Activated CD4-positive, CD25-positive, alpha-beta regulatory T cell (primary cell): ENCODE measurements at places on chromosomes 7 and 10.

DNA sequence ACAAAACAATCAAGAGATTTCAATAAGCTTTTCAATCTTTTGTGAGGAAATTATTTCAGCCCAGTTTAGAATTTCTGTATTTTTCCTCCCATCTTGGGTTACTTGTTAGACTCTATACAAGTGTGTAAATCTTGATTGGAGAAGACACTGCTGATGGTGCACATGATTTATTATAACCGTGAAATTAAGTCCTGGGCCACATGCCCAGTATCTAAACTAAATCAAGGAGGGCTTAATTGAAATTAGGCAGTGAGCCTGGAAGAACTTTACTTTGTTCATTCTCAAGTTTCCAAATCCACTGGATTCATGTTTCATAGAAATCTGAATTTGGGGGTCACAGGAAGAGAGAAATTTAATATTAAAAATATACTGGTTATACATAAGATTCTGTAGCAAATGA lies 44.5 kb downstream of the CSTF2T start:
- DNase-seq = no peak

GRCh38 chr7:99720800-99721595 lies 14.0 kb downstream of the CYP3A7 start:
- no peak for DNase-seq

DNA sequence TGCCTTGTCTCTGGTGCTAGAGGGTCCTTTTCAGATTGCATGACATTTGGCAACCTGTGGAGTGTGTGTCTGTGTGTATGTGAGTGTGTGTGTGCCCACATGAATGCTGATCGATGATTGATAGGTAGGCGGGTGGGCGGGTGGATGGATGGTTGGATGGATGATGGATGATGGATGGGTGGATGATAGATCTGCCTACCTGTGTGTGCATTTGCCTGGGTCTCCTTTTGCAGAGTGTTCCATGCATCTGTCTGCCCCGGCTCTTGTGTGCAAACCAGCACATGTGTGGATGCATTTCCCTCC lies 99.8 kb downstream of the RGS10 start:
- no peak for DNase-seq

DNA sequence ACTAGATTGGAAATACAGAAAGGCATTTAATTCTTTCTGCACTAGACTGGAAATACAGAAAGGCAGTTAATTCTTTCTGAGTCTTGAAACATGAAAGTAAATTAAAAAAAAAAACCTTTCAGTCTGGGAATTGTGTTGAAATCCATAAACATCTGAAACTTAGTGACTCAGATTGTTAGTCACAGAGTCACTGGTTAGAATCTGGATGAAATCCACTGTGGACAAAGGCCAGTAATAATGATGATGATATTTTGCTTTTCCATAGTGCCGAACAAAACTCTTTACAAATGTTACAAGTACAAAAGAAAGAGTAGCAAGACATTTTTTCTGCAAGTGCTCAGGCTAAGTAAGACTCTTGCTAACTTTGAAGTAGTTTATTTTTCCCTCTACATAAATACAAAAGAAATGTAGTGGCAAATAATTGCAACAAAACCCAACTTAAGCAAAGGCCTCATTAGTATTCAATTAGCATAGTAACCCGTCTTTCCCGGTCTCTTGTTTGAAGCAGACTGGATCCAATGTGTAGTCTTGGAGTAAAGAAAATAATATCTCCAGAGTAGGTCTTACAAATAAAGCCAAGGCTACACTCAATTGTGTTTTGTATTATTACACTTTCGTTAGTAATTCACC lies 5.8 kb upstream of the PRTFDC1 start:
- DNase-seq = no peak

DNA sequence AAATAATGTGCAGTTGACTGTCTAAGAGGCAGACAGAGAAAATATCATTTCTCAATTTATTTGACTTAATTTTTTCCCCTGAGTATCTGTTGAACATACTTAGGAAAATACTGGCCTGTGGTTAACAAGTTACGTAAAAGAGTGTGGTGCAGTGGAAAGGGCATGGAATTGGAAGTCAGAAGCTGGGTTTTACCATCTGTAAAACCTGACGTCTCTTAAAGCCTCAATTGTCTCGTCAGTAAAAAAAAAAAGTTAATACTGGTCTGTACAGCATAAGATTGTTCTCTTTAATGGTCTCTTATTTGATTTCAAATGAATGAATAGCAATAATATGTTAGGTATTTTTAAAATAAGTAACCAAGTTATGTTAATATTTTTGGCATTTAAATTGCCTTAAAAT lies 67.8 kb downstream of the PHTF2 start:
- no peak for DNase-seq

DNA sequence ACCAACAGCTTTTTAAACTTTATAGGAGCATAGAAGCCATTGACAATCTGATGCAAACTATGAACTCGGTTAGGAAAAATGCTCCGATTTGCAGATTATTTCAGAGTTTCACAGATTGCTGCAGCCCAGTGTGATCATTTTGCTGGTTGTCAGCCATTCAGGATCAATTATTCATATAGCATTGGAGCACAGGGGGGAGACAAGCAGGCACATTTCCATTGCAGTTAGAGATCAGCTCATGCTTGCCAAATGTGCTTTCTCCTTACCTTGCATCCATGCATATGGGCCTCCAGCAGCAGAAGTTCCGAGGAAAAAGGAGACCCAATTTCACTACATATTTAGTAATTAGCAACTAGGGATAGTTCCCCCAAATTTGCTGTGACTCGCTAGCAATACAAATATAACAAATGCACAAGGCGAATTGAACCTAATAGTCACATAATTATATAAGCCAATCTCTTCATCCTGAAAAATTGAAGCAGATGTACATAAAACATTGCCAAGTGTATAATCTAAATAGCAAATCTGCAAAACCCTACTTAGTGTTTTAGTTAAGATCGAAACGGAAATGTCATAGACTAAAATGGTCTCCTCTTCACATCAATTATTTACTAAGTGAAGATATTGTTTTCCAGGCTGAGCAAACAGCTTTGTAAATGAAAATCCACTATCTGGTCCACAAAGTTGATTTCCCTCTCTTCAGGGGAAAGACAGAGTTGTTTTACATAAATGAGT lies 49.5 kb upstream of the RSU1 start:
- no peak for DNase-seq

GRCh38 chr10:132063432-132063831 lies 2.3 kb upstream of the JAKMIP3 start:
- DNase-seq = no peak

DNA sequence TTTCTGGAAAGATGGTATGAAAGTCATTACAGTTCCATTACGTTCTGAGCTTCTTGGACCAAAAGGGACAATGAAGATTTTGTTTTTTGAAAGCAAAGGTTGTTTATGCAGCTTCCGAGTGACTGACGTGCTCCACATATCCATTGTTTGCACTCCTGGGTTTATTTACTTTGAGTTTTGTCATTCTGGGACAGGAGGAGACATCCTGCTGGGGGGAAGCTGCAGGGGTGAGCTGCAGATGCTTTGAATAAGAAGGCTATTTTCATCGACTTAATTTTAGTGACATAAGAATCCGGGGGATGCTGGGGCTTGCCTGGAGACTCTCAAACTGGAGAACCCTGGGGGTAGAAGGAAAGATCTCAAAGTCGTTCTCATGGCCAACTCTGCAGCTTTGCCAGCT lies 12.7 kb upstream of the SFMBT2 start:
- DNase-seq = no peak

DNA sequence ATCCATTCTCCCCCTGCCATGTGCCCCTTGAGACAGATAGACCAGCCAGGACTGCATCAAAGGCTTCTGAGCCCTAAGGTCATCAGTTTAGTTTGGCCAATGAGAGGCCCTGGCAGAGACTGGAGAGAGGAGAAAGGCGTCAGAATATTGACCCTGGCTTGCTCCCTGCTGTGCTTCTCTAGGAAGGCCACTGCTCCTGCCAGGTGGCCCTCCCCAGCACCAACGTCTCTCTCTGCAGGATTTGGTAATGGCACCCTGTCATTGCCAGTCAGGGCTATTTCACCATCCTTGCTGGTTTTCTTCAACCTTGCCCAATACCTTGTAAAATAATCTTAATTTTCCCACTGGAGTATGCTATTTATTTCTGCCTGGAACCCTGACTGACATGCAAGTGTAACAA lies 38.8 kb upstream of the ZRANB1 start:
- no peak for DNase-seq

- no peak for DNase-seq
Observed at GRCh38 chr7:127252778-127253280, at the start of gene GRM8. Gene GRM8 (minus strand): TSS chr7:127252941.

DNA sequence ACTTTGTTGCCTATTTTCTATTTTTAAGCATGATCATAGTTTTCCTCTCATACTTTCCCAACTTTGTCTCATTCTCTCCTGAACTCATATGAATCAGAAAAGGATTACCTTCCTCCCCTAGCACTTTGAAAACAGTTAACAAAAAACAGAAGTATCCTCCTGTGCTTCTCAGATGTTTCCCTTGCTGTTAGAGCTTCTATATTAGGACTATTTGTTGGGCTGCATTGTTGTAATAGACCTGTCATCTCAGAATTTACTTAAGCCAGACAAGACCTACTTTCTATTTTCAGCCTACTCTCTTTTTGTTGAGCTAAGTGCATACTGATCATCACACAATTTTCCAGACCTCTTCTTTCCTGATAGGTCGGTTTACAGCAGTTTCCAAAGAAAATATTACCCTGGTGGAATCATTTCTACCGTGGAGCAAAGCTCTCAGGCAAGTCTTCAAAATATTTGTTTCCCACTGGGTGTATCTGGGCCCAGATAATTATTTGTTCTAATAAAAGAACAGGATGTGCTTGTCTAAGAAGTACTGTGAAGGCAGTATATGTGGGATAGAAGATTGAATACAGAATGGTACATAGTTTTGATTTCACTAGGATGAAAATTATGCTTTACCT lies 411.9 kb upstream of the KLF6 start:
- no peak for DNase-seq

DNA sequence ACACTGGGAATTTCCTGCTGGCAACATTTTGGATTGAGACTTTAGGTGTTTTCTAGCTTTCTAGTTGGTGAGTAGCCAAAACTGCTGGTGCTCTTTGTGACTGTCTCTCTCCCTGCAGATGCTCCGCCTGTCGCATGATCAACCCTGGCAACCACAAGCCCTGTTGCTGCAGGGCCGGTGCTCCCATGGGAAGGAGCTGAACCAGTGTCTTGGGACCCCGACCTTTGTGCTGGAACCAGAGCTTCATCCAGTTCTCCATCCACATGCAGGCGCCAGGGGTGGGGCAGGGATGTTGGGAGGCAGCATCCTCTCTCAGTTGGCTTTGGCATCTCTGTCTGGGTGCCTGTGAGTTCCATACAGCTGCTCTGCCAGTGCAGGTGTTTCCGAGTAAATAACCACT lies 306.2 kb upstream of the MKI67 start:
- DNase-seq = no peak

GRCh38 chr10:131198843-131199242 lies 112.7 kb downstream of the TCERG1L start:
- no peak for DNase-seq

DNA sequence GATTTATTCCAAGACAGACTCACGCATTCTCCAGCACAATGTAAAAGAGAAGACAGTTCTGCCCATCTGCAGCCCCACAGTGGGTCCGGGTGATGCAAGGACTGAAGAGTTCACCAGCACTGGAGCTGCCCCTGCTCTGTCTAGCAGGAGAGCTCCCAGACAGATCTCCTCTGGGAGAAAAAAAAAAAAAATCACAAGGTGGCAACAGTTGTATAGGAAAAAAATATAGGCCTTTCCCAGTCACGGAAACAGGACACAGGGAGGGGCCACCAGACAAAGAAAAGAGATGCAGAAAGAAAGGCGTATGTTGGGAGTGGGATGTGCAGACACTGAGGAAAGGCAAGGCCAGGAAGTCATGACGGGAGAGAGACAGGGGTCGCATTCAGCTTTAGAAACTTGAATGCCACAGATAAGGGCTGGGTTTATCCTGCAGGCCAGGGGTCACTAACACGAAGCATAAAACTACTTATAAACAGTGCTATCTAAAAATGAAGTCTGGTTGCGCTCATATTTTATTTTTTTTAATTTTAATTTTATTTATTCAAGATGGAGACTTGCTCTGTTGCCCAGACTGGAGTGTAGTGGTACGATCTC lies 54.1 kb downstream of the FAM171A1 start:
- DNase-seq = no peak

GRCh38 chr10:123021517-123021916 lies 12.7 kb downstream of the ACADSB start:
- DNase-seq = no peak

DNA sequence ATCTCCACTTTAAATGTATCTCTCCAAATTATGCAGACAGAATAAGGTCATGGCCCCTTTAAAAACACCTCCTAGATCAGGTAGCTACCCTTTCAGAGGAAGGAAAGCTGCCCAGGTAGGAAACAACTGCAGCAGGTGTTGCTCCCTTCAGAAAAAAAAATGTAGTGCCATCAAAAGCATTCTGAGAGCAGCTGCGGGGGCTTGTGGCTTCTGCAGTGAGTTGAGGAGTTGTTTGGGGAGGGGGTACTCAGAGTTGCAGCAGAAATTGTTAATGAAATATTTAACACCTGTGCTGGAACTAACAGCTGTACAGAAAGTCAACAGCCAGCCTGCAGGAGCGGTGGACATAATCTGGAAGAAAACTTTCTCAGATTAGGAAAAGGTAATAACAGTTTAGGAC lies 24.0 kb downstream of the CDHR3 start:
- DNase-seq = no peak

GRCh38 chr7:3722396-3722922 lies 421.4 kb downstream of the SDK1 start:
- no peak for DNase-seq

- DNase-seq = no peak
Observed at GRCh38 chr10:132163278-132163765, 23.4 kb upstream of the DPYSL4 start.

GRCh38 chr10:53646525-53646924 lies 873.9 kb upstream of the MBL2 start:
- DNase-seq = no peak

- DNase-seq = no peak
Observed at GRCh38 chr10:84089162-84089561, 50.1 kb upstream of the GHITM start.

DNA sequence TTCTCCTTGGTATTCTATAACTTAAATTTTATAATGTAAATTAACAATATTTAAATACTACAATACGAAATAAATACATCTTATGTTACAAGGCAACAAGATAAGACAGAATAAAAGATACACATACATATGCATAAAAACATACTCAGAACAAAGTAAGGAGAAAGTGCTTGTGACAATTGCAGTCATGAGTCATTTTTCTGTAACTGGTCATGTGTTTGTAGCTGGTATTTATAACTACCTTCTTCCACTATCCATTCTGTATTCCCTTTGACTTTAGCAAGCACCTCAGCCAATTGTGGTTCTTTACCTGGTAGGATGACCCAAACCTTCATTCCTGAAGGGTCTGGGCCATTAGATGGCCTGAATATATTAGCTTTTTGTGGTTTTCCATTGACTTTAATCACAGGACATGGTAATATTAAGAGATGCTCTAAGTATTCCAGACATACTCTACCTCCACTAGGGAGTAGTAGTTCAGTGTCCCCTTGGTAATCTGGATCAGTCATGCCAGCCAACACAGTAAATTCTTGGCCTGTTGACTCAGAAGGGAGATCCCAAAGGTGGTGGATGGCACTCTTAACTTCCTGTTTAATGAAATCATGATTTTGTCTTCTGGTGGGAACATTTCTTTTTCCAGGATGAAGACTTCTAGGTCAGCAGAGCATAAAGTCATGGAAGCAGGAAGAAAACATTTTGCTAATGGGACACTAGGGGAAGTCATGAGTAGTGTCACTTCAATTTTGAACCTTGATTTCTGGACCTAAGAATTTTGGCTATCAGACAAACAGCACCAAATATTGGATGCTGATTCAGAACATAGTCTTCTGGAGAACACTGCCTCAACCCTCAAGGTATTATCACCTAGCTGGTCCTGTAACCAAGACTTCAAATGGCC lies 733.7 kb upstream of the IGFBP3 start:
- DNase-seq = no peak

GRCh38 chr10:132563485-132564248 lies 26.1 kb downstream of the INPP5A start:
- no peak for DNase-seq
